Motor neuron (in vitro differentiated cells): ENCODE measurements at places on chromosomes 1 and 21. TPM values are rescaled to one million over a fixed set of nuclear protein-coding genes. Genes with fewer than 3 reads are reported as not detected.

DNA sequence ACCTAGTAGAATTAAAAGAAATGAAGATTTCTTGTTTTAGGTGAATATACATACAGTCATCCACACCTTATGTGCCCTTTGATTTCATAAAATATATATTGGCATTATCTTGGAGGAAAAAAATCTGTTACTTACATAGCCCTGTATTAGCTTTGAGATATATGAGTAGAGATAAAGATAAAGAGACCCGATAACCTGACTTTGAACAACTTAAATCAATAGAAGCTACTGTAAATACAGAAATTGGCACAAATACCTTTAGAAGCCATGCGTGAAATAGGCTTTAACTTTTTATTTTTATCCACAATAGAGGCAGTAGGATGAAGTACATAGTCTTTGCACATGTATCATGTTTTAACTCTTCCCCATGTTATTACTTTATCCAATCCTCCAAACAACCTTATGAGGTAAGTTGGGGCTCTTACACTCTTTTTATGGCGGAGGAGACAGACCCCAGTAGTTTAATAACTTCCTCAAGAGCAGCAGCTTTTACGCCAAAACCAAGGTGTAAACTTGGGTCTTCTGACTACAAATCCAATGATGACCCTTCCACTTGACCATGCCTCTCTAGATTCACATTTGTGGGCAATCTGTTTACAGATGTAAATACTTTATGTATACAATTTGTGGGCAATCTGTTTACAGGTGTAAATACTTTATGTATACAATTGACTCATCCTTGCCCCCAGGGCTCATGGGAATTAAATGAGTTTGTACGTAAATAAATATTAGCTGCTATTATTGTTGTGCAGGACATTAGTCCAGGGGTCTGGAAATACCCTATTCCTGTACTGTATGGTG lies 2.1 kb downstream of the CD55 start:
- ATAC-seq: no peak

GRCh38 chr1:206804156-206804737 lies 32.0 kb upstream of the IL10 start:
- ATAC-seq: no peak

GRCh38 chr1:94160811-94161210 lies 39.9 kb upstream of the ABCA4 start:
- ATAC-seq: peak; percentile 94

GRCh38 chr1:231177226-231177625 lies 15.4 kb downstream of the TRIM67 start:
- ATAC-seq: no peak

DNA sequence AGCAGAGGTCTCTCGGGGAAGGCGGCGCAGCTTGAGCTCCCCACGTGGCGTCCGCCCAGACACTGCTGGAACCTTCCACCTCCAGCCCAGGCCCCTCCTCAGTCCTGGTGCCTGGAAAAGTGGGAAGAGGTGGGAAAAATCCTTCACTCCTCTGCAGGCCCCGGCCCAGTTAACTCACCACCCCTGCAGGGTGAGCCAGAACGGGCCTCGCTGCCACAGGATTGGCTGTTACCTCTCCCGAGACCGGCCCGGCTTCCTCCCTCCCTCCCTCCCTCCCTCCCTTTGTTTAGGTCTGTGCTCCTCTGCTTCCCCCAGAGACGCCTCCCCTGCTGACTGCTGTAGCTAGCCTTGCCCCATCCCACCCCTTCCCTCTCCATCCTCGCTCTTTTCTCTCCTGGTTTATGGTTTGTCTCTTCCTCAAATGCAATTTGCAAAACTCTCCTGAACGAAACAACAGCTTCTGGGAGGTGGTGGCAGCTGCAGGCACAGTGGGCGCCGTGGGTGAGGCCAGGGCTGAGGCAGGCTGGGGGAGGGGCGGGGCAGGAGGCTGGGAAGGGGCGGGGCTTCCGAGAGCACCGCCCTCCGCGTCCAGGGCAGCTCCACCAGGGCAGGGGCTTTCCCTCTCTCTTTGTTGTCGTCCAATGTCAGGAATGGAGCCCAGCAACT lies 6.5 kb downstream of the CAPN9 start:
- ATAC-seq: peak; percentile 90

VWA1 gene
- total RNA-seq: 1.1 and 1.7 TPM in 2 replicates

CFHR1 gene
- not detected in 2 replicates for total RNA-seq

ADGRL2 gene
- 155 and 158 TPM in 2 replicates for total RNA-seq
